ENCODE measurements at places on chromosomes 4 and X. TPM values are rescaled to one million over a fixed set of nuclear protein-coding genes. Genes with fewer than 3 reads are reported as not detected.

The ETDB gene
- not detected for total RNA-seq

The ZCCHC18 gene
- not detected for total RNA-seq

The ZMAT1 gene
- 0.68 TPM for total RNA-seq

The AKAP4 gene
- total RNA-seq: not detected

The DDX53 gene
- total RNA-seq: not detected

The GRID2 gene
- not detected for total RNA-seq

The CENPVL1 gene
- total RNA-seq: not detected

The XAGE1B gene
- not detected for total RNA-seq

The VCX3B gene
- total RNA-seq: not detected

The ZFP92 gene
- total RNA-seq: 0.05 TPM

The PAGE4 gene
- total RNA-seq: not detected

The CSN1S1 gene
- total RNA-seq: not detected

The GABRE gene
- 3.3 TPM for total RNA-seq

The ASB9 gene
- total RNA-seq: not detected

The SEL1L3 gene
- total RNA-seq: 1.2 TPM

The MEPE gene
- total RNA-seq: not detected

The BEX4 gene
- 5.2 TPM for total RNA-seq

The UGT2B17 gene
- not detected for total RNA-seq

The FAM53A gene
- 1.8 TPM for total RNA-seq

The RTL9 gene
- total RNA-seq: not detected

All from gastrocnemius medialis (tissue), 4 donors.